ENCODE measurements at places on chromosomes 2 and 18.

GRCh38 chr2:50408053-50408452 is 623.9 kb downstream of the NRXN1 start:
- DNase-seq = no peak

GRCh38 chr18:23515911-23516546 is 12.7 kb downstream of the RMC1 start:
- DNase-seq = peak; percentile 36

GRCh38 chr2:95700519-95700918 is 108.7 kb downstream of the TRIM43 start:
- no peak for DNase-seq

DNA sequence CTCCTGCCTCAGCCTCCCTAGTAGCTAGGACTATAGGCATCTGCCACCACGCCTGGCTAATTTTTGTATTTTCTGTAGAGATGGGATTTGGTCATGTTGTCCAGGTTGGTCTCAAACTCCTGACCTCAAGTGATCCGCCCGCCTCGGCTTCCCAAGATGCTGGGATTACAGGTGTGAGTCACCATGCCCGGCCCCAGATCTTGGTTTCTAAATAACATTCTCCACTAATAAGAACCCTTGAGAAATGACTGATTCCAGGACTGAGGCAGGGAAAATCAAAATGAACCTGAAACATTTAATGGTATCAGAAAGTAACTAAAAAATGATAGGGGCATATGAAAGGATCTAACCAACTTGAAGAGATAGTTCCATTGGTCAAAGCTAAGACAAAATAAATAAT is 34.0 kb downstream of the BMPR2 start:
- DNase-seq = no peak

GRCh38 chr2:110854355-110855081 is 122.1 kb downstream of the ACOXL start:
- no peak for DNase-seq

Measured in stimulated activated CD8-positive, alpha-beta memory T cell treated with anti-CD3 and anti-CD28 coated beads, Interleukin-12 subunit alpha, Interleukin-12 subunit beta, amount 100 ng/mL, for 4 hours (primary cell).